Pulmonary artery endothelial cell (primary cell): ENCODE measurements at places on chromosomes 1 and 21.
A peak's percentile ranks its signal among the peaks of the same experiment; 100 is the strongest.

DNA sequence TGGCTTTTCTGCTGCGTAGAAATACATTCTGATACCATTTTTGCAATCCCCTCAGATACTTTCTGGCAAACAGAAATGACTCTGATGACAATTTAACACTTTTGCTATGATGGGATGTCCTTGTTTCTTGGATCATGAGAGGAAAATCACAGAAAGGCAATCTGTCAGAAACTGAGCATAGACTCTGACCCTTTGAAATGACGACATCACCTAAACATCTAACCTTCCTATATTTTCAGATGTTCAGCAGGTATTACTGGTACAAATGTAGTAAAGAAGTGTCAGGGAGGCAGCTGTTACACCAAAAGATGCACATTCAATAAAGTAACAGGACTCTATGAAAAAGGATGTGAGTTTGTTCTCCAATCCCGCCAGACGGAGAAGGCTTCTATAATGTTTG, 13.2 kb downstream of the CLCA1 start:
- DNase-seq: no peak

DNA sequence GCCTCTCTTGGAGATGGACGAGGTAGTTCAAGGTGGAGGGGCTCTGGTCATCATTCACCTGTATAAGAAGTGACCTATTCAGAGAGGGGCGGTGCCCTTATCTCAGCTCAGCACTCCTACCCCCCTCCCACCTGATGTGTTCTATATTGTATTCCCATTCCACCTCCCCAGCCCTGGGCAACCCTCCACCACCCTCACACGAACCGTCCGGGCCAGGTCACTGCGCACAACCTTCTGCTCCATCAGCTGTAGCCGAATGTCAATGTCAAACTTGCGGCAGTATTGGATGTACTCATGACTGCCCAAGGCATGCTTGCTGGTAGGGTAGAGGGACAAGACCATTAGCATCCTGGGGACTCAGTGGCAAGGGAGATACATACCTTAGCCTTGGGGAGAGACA, 34.3 kb downstream of the PIK3C2B start:
- DNase-seq: no peak

DNA sequence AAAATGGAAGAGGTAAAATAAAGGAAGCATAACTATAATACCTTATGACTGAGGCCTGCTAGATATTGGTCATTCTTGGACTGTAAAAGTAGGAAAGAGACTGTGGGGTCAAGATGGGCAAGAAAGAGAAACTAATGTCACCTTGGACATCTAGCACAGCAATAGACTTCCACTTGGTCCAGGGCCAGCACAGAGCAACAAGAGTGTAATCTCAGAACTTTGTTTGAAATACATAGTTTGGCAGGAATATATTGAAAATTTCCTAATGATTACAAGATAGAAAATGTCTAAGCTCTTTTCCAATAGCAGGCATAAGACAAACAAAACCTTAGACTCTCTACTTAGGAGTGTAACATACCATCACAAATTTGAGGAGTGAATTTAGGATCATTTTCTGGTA, 4.6 kb downstream of the LRRC8C start:
- no peak for DNase-seq

DNA sequence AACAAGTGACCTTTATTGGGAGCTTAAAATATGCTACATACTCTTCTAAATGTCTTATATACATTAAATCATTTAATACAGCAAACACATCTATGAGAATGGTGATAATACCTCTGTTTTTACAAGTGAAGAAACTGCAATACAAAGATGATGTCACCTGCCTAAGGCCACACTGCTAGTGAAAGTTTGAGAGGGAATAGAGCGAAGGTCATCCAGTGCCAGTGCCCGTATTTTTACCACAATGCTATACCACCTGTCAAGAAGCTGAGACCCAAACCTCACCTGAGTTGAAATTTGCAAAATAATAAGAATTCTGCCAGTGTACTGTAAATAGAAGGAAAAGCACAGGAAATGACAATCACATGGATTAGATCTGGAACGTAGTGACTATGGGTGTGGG, 200.4 kb upstream of the TMPRSS15 start:
- no peak for DNase-seq

- DNase-seq: no peak
Measured at GRCh38 chr1:21668951-21669257, 253 bp downstream of the RAP1GAP start.

DNA sequence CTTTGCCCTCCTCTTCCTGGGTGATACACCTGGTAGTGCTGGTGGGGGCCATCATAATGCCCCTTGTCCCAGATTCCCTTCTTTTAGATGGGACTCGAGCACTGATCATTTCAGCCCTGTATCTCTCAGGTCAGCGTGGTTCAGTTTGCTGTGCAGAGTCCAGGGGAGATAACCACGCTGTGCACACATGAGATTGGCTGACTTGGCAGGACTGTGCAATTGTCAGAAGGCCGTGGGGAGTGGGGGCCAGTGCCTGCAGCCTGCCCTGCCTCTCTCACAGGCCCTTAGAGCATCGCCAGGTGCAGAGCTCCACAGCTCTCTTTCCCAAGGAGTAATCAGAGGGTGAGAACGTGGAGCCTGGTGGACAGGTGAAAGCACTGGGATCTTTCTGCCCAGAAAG, 15.2 kb downstream of the EPHX1 start:
- no peak for DNase-seq

GRCh38 chr1:54248966-54249365, 49.0 kb downstream of the MRPL37 start:
- DNase-seq: no peak

DNA sequence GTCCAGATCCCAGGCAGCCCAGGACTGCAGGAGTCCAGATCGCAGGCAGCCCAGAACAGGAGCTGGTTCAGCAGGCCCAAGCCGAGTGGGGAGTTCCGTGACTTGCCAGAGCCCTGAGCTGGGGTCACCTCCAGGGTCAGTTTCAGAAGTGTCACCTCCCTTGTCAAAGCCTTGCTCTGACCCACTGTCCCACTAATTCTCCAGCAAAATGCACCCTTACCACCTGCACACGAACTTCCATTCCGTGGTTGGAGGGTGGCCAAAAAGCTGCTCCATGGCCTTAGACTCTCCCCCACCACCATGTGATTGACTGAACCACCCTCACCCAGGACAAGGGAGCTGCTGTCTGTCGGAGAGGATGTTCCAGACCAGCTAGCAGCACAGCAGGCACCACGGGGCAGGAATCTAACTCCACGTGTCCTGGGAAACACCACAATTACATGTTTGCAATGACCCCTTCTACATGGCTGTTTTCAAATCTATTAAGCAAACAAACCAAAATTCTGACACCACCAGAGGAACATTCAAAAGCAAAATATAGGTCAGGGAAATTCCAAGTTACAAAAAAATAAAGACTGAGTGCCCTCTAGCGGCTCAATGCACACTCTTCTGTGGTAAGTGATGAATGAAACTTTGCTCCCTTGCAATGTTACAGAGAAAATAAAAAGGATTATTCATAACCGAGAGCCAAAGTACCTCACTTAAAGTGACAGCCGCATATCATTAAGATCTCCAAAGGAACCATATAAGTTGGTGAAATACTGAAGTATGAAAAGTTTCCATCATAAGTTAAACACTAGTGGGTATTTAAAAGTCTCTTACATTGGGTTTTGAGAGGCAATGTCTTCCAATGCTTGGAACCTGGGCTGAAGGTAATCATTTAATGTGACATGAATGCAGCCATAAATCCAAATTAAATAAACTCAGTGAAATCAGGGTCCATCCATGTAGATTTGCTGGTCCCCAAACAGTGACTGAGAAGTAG, 76.3 kb downstream of the NPHP4 start:
- no peak for DNase-seq

GRCh38 chr1:42934541-42935312, 23.9 kb downstream of the SLC2A1 start:
- DNase-seq: no peak

GRCh38 chr1:39501666-39502065, 10.2 kb downstream of the BMP8A start:
- no peak for DNase-seq

DNA sequence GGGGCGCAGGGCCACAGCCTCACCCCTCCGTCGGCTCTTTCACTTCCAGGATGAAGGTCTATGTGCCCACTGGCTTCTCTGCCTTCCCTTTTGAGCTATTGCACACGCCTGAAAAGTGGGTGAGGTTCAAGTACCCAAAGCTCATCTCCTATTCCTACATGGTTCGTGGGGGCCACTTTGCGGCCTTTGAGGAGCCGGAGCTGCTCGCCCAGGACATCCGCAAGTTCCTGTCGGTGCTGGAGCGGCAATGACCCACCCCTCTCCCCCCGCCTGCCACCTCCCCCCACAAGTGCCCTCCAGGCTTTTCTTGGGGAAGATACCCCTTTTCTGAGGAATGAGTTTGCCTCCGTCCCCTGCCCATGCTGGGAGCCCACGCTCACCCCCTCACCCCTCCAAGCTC, 35.2 kb downstream of the EPHX1 start:
- no peak for DNase-seq

DNA sequence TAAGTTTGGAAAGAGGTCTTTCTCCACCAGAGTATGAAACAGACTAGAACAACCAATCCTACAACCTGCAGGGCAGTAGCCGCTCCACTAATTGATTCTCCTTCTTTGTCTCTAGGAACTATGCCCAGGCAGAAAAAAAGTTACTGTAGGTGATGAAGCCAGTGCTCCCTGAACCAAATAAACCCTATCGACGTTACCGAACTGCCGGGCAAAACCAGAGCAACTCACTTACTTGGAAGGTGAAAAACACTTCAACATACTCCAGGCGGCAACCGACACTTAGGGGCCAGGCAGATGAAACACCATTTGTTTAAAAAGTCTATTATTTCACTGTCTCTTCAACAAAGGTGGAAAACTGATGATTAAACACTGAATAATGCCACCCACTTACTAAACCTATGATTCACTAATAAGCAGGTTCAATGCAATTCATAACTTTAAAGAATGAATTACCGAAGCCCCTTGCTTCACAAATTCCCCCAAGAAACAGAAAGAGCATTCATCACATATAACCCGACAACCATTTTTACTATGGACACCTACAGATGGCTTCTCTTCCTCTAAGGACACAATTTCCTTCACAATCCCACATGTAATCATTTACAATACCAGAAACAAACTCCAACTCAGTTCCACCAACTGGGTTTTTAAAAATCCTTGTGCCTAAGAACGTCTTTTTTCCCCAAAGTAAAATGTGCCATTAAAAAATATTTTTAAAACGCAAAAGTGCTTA, 1.6 kb downstream of the NRIP1 start:
- DNase-seq: no peak

GRCh38 chr1:844472-845026, 79.2 kb upstream of the SAMD11 start:
- no peak for DNase-seq

DNA sequence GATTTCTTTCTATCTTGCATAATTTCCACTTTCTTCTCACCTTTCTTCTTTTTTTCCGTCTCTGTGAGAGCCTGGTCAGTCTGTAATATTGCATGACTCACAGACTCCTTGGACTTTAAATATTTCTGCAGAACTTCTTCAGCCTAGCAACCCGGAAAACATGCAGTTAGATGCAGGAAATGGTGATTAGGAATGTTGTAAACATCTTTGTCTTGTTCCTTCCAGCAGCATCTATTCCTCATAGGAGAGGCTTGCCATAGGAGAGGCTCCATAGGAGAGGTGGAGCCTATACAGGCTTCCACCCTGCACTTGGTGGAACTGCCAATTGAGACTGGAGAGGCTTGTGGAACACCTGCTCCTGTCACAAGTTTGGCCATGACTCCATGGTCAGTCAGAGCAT, 10.0 kb downstream of the GBP5 start:
- DNase-seq: peak; percentile 41

DNA sequence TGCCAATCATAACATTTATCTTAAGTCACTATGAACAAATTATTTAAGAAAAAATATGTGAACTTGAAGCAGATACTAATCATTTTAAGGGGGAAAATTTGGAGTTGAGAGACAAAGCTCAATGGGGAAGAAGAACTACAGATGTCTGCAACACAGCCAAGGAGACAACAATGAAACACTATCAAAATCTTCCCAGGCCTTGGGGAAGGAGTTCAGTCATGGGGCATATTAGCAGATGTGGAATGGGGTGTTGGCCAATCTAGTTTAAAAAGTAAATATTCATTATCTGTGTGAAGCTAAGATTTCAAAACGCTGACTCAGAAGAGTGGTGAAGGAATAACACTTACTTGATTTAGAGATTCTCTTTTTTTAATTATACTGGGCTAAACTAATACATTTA, 671.6 kb upstream of the ZP4 start:
- no peak for DNase-seq

- peak; percentile 60 for DNase-seq
Measured at GRCh38 chr1:225772323-225772768, 5.3 kb upstream of the SRP9 start.

GRCh38 chr1:163834778-163835177, 513.0 kb downstream of the NUF2 start:
- no peak for DNase-seq

- DNase-seq: no peak
Measured at GRCh38 chr1:55483523-55483922, 268.4 kb upstream of the USP24 start.

- no peak for DNase-seq
Measured at GRCh38 chr1:14970799-14971141, 182.8 kb upstream of the TMEM51 start.

- no peak for DNase-seq
Measured at GRCh38 chr1:183983371-183984105, 54.0 kb downstream of the COLGALT2 start.

- no peak for DNase-seq
Measured at GRCh38 chr21:26519142-26519541, 53.9 kb downstream of the CYYR1 start.

- no peak for DNase-seq
Measured at GRCh38 chr1:245160741-245161400, 6.1 kb downstream of the KIF26B start.

DNA sequence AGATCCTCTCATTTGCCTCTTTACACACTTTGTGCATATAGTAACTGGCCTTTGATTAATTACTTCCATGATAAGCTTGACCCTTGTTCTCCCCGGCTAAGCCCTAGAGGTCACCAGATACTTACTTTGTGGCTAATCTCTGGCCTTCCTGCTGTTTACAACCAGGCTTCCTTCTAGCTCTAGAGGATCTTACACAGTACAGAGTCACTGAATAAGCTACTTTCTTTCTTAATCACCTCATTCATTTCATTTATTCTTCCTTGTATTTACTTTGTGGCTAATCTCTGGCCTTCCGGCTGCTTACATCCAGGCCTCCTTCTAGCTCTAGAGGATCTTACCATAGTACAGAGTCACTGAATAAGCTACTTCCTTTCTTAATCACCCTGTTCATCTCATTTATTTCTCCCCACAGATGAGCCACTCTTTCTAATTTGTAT, 144.3 kb upstream of the C1orf21 start:
- peak; percentile 8 for DNase-seq

DNA sequence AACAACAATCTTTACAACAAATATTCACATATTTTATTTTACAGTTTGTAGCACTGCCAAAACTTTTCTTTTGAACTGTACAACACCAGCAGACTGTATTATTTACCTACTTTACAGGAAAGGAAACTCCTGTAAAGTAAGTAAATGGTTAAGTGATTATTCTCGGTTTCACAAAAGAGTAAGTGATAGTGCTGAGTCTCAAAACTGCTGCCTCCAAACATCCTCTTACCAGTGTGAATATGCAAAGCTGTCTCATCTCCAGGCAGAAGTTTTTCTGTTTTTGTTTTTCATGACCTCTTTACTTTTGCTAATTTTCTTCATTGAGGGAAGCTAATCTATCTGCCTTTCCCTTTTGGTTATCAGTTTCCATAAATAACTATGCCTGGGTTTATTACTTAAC, 286.7 kb downstream of the SRGAP2C start:
- no peak for DNase-seq
